ENCODE measurements at places on chromosomes 6 and 20.

DNA sequence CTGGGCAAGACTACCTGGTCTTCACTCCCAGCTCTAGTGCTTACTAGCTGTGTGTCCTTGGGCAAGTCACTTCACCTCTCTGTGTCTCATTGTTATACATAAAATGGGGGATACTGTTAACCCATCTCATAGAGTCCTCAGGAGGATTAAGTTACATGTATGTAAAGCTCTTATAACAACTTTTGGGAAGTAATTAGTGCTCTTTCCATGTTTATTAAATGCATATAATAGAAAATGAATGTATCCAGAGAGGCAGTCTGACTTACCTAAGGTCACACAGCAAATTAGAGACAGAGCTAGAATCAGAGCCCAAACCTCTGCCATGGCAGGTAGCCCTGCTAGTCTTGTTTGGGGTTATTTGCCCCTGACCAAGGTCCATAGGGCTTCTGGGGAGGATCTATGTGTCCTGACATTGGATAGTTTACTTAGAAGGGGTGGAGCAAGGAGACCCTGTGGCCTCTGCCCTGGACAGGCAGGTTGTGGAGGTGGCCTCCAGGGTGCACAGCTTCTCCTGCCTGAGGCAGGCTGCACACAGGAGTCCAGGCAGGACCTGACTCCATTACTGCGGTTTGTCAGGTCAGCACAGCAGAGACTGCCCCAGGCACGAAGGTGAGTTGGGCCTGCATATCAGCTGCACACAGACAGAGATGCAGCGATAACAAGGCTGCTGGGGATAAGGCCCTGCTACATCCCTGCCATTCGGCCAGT is 8.4 kb upstream of the MAPK13 start:
- DNase-seq, result no peak

GRCh38 chr6:11168091-11168635 is 56.6 kb upstream of the ERVFRD-1 start:
- DNase-seq, result no peak

GRCh38 chr20:40317156-40317790 is 371.8 kb downstream of the MAFB start:
- DNase-seq, result no peak

GRCh38 chr20:15887387-15887786 is 685.9 kb downstream of the KIF16B start:
- no peak for DNase-seq

DNA sequence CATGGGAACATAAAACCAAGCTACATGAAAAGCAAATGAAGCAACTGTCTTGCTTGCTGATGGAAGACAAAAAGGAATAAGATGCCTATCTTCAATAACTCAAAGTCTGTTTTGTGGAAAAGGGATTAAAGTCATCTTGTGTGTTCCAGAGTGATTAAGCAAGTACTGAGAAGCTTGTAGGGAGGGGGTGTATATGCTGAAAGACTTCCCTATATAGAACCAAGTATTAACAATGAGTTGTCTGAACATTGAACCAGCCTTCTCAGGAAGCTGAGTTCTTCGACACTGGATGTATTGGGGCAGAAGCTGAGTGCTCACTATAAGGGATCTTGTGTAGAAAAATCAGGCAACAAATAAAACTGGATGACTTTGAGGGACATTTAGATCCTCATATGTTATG is 451.8 kb downstream of the CD83 start:
- DNase-seq, result no peak
